Fibroblast of skin of abdomen (primary cell): ENCODE measurements at places on chromosomes 1 and 21.

GRCh38 chr1:60889709-60890108 lies 192.7 kb upstream of the NFIA start:
- no peak for DNase-seq

DNA sequence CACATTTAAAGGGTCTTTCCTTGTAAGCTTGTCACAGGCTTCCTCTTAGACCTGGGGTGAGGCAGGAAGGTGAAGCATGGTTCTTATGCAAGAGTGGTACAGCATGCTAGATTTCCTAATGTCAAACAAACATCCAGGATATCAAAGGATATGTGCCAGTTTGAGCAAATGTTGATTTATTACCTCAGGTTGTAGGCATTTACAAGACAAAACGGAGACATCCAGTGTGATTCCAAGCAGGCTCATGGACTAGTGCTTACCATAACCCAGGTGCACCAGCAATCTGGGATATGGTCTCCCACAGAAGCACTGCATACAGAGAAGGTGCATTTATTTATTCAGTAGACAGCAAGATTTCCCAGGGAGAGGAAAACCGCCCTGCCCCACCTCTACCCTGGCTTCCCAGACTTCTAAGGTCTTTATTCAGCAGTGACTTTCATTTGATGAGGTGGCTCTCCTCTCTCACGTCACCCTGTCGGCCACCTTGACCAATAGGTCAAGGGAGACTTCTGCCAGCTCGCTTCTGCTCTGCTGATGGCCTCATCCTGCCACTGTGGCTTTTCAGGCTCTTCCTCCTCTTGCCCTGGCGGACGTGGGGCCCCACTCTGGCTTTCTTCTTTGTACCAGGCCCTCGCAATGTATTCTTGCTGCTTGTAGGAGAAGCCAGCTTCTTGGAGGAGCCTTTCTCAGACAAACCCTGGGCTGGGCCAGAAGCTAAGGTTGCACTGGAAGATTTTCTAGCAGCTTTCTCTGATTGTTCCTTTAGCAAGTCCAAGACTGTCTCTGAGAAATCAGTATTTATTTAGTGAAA lies 25.6 kb downstream of the HHIPL2 start:
- DNase-seq: no peak

DNA sequence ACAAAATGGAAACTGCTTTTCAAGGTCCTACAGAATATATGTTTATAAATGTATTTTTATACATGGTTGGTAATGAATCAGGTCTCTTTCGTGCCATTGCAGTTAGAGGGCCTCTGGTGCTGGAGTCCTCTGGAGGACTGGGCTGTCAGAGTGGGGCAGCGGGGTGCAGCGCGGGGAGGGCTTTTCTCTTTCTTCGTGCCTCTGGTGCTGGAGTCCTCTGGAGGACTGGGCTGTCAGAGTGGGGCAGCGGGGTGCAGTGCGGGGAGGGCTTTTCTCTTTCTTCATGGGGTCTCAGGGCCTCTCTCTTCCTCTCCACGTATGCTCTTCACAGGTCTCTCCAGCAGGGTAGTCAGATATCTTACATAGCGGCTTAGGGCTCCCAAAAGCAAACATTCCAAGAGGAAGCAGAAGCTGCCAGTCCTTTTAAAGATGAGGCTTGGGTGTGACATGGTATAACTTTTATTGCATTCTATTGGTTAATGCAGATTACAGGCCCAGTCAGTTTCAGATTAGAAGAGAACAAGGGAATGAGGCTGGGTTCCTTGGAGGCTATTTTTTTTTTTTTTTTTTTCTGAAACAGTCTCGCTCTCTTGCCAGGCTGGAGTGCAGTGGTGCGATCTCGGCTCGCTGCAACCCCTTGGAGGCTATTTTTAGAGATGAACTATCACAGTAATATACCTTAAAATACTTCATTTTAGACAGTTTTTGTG lies 13.1 kb downstream of the SDCCAG8 start:
- no peak for DNase-seq

GRCh38 chr1:93692451-93692861 lies 10.8 kb upstream of the BCAR3 start:
- peak; percentile 42 for DNase-seq

- DNase-seq: peak; percentile 2
Measured at GRCh38 chr1:63523738-63524137, 413 bp downstream of the EFCAB7 start.

DNA sequence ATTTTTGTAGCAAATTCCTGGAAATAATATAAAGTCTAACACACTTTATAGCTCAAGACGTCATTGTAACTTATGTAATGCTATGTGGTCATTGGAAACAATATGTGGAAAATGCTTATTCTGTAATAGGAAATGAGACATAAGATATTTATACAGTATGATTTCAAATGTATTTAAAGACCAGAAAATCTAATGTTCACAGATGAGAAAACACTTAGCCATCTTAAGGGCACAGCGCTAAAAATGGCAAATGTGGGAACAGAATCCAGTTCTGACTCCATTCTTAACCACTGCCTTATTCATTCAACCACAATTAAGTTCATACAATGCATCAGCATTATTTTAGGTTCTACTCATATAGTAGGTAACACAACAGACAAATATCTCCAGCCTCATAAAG lies 12.5 kb downstream of the CSDE1 start:
- peak; percentile 8 for DNase-seq

DNA sequence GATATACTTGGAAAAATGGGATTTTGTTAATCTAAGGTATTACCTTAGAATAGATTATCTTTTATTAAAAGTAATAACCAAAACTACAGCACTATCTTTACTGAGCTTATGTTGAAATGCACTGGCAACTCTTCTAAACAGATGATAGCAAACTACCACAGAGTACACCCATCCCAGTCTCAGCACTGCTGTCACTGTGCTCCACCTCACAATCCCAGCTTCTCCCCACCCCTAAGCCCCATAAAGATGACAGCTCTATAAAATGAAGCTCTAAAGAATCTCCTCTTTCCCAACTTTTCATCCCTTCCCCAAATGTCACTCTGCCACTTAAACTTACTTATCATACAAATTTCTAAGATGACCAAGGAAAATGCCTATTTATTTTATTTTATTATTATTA lies 6.4 kb downstream of the DSTYK start:
- no peak for DNase-seq

DNA sequence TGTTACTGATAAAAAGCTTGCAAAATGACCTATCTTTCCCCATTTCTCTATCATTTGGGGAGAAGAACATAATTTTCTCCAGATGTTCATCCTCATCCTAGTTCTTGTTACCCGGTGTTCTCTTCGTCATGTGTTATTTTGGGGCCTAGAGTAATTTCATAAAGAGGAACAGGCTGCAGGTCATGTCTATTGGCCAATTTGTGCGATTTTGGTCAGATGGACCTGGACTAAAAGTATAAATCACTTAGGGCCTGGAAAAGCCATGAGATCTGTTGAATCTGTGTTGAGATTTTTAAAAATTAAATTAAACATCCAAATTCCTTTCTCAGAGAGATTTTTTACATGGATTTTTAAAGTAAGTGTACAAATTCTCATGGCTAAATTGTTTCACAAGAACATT lies 241.3 kb upstream of the PLXNA2 start:
- DNase-seq: no peak

GRCh38 chr1:77977989-77978292 lies 931 bp downstream of the FUBP1 start:
- no peak for DNase-seq

DNA sequence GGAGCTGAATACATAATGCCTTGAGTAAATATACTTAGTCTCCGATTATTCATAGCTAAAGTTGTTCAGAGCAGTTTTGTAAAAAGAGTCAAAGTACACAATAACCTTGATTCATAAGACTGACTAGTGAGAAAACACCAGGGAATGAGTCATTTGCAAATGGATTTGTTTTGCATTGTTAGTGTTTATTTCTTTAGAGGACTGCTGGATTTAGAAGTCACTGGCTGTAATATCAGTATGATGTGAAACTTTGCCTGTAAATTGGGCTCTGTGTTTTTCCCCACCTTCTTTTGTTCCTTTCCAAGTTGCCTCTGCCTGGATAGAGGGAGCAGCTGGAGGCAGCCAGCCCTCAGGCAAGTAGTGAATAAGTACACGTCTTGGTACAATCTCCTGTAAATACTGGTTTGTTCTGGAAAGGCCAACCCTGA lies 474.7 kb downstream of the NUF2 start:
- DNase-seq: no peak

GRCh38 chr1:113648478-113648877 lies 110.8 kb downstream of the PHTF1 start:
- no peak for DNase-seq

GRCh38 chr1:15229707-15230131 lies 17.3 kb upstream of the FHAD1 start:
- DNase-seq: no peak

GRCh38 chr1:241677201-241677600 lies 25.1 kb downstream of the WDR64 start:
- DNase-seq: no peak

- no peak for DNase-seq
Measured at GRCh38 chr21:46000731-46001641, 19.4 kb downstream of the COL6A1 start.

GRCh38 chr21:45363921-45364467 lies 41.0 kb upstream of the COL18A1 start:
- peak; percentile 98 for DNase-seq

DNA sequence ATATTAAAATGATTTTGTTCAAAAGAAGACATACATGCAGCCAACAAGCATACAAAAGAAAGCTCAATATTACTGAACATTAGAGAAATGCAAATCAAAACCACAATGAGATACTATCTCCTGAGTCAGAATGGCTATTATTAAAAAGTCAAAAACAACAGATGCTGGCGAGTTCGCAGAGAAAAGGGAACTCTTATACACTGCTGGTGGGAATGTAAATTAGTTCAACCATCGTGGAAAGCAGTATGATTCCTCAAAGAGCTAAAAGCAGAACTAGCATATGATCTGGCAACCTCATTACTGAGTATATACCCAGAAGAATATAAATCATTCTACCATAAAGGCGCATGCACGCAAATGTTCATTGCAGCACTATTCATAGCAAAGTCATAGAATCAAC lies 126.0 kb upstream of the HMCN1 start:
- DNase-seq: peak; percentile 53

- DNase-seq: no peak
Measured at GRCh38 chr1:56077206-56077605, 502.2 kb downstream of the PLPP3 start.

GRCh38 chr1:211336161-211336560 lies 9.5 kb downstream of the TRAF5 start:
- DNase-seq: no peak

DNA sequence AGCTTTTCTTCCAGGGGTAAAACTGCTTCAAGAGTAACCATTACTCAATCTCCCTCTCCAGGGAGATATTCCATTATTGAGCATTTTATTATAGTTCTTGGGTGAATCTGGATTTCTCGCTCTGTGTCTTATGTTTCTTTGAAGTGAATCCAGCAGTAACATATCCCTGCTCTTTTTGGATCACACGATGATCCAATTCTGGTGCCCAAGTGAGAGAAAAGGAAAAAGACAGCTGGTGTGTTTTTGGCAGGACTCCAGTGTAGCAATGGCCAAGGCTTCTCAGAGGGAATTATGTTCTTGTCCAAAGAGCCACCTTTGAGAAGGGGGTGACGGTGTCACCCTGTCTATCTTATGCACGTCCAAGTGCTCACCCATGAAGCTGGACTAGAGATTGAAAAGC lies 140.3 kb upstream of the ERRFI1 start:
- no peak for DNase-seq

- no peak for DNase-seq
Measured at GRCh38 chr1:12114916-12115315, 51.8 kb downstream of the TNFRSF8 start.

DNA sequence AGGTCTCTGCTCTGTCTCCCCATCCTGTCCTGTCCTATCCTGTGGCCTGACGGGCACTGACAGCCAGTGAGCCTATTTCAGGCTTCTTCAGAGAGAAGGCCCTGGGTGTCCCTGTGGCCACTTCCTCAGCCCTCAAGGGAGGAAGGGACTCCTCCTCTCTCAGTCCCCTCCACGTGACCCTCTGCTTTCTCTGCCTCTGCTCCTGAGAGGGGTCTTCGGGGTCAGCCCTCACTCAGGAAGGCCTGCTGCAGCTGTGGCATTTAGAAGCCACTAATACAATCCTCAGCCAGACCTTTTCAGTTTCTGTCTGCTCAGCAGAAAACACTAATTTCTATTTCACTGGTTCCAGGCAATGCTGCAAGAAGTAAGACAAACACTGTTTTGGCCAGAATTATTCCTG lies 43.6 kb upstream of the ETV3 start:
- no peak for DNase-seq

DNA sequence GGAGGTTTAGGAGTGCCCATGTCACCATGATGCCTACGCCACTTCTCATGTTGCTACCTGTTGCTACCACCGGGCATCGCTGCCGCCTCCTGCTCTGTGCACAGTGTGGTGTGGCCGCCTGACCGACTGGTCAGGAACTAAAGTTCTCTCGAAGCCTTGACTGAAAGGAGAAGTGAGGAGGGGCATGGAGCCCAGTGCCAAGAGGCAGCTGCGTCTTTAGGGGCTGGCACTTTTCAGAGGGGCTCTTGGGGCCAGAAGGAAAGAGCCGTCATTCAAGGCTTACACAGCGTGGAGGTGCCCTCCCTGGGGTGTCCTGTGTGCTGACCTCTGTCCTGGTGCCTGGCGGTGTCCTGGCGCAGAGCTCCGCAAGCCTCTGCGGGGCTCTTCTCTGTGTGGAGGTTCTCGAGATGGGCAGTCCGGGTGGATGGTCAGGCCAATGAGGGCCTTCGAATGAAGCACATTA lies 57.2 kb downstream of the ADARB1 start:
- DNase-seq: no peak
